ENCODE measurements at places on chromosomes 1 and 21.
A peak's percentile ranks its signal among the peaks of the same experiment; 100 is the strongest.

GRCh38 chr1:239858057-239858456 is 233.6 kb upstream of the FMN2 start:
- no peak for DNase-seq
- H3K27ac ChIP-seq: no peak overlapping the region
- H3K27me3 ChIP-seq: no peaks in the 10 kb centered on the region

DNA sequence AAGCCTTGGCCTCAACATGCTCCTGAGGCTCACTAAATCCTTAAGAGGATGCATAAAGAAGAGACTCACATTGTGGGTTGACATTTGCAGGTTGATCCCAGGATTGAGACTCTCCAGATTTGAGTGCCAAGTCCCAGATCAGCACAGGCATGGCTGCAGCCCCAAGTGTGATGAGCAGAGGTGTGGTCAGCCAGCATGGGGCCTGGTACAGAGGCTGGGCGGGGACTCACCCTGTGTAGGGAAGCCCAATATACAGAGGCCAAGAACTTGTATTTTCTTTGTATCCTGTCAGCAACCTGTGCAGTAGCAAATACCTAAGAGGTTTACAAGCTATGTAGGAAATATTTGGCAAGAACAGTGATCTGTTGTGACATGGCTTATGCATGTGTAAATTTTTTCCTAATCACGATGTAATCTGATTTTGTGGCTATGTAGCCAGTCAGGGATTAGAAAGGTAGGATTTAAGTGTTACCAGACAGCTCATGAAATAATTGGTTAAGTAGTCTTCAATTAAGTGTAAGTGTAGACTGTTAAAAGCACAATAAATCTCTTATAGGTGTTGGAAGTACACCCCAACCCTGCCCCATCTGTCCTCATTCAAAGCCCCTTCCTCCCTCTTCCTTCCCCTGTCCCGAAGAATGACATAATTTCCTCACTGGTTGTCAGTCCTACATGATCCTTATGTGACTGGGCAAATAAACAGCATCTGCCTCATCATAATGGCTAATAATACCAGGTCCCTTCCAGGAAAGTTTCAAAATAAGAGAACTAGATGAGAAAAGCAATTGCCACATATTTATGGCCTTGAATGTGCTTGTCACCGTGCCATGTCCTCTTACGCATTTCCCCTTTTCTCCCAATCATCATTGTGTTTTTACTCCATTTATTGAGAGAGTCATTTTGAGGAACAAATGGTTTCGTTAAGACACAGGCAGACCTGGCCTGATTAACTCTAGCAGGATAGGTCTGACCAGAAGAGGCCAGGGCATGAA is 120.9 kb downstream of the HLX start:
- H3K36me3 ChIP-seq: no peaks in the 10 kb centered on the region
- H3K4me3 ChIP-seq: no peak overlapping the region
- H3K27me3 ChIP-seq: no peaks in the 10 kb centered on the region
- H3K4me1 ChIP-seq: no peaks in the 10 kb centered on the region
- DNase-seq: no peak

GRCh38 chr1:7113822-7114221 is 328.6 kb downstream of the CAMTA1 start:
- no peaks in the 10 kb centered on the region for H3K36me3 ChIP-seq
- no peak overlapping the region for H3K4me3 ChIP-seq
- no peak for DNase-seq
- H3K27me3 ChIP-seq: peaks cover 15% of the 10 kb centered on the region
- H3K27ac ChIP-seq: no peak overlapping the region
- H3K4me1 ChIP-seq: no peaks in the 10 kb centered on the region

DNA sequence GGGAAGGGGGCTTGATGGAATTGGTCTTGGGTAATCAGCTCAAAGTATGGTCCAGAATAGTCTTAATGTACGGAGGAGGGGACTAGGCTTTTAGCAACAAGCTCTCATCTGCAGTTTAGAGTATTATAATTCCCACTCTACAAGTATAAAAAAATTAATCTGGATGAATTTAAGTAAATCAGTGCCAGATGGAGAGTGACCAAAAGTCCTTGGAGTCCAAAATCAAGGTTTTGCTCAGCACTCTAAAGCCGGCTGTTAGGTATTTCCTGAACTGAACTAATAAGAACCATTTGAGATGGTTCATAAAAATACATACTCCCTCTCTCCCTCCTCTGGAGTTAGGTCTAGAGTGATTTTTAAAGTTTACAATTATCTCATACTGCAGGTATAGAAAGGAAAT is 23.7 kb downstream of the GLUL start:
- H3K36me3 ChIP-seq: no peaks in the 10 kb centered on the region
- DNase-seq: no peak
- H3K27ac ChIP-seq: no peak overlapping the region
- no peak overlapping the region for H3K4me3 ChIP-seq
- peaks cover 13% of the 10 kb centered on the region for H3K4me1 ChIP-seq

- no peak overlapping the region for H3K27ac ChIP-seq
- no peaks in the 10 kb centered on the region for H3K36me3 ChIP-seq
- no peak overlapping the region for H3K4me3 ChIP-seq
- H3K27me3 ChIP-seq: no peaks in the 10 kb centered on the region
These were observed 39.3 kb upstream of the WLS start for GRCh38 chr1:68271596-68271995.

DNA sequence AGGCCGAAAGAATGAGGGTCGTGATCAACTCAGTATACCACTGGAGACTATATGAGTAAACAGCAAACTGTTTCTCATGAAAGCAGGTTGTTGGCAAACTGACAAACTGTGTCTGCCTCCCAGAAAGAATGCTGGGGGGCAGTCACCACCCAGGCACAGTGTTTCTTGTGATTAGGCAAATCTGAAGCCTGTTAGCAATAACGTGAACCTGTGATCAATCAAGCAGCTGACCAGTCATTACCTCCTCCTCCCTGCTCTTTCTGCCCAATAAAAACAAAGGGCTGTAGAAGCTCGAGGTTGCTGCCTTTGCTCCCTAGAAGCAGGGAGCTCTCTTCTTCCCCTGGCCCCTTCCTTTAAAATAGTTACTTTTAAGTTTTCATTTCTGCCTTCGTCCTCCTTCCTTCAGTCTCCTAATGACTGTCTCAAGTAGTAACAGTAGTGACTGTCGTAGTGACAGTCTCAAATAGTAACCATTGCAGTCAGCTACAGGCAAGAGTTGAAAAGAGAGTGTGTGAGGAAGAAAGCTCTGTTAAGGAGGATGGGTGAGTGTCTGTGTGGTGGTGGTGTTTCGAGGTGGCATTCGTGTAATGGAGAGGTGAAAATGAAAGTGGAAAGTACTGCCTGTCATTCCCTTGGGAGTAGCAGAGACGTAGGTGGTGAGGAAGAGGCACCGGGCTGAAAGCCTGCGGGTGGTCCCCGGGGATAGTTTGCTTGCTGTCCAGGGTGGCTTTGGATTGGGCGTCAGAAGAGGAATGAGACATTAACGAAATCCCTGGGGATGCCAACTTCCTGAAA is 14.5 kb downstream of the HHAT start:
- H3K4me3 ChIP-seq: peak overlapping the region; percentile 47
- H3K27me3 ChIP-seq: no peaks in the 10 kb centered on the region
- DNase-seq: no peak

DNA sequence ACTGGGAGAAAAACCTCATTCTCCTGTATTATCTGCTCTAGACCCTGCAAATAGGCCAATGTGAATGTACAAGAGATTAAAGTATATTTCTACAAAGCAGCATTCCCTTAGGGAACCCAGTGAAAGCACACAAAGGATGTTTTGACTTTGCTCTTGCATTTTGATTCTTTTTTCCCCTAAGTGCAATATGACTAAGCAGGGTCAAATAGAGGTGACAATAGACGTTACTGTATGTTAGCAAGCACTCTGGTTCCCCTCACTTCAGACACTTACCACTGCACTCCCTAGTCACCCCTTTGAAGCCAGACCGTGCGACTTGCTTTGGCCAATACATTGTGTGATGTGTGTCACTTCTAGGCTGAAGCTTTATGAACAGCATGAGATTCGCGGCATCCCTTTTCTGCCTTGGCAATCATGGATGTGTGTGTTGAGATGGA is 209.7 kb downstream of the RHOU start:
- no peak for DNase-seq
- no peaks in the 10 kb centered on the region for H3K27me3 ChIP-seq
- no peaks in the 10 kb centered on the region for H3K36me3 ChIP-seq
- no peak overlapping the region for H3K4me3 ChIP-seq
- no peaks in the 10 kb centered on the region for H3K4me1 ChIP-seq
